Stimulated activated CD4-positive, alpha-beta T cell treated with anti-CD3 and anti-CD28 coated beads, Interleukin-1b, Interleukin-23, amount 100 ng/mL, for 1 hour (primary cell): ENCODE measurements at places on chromosomes 5 and 9.

DNA sequence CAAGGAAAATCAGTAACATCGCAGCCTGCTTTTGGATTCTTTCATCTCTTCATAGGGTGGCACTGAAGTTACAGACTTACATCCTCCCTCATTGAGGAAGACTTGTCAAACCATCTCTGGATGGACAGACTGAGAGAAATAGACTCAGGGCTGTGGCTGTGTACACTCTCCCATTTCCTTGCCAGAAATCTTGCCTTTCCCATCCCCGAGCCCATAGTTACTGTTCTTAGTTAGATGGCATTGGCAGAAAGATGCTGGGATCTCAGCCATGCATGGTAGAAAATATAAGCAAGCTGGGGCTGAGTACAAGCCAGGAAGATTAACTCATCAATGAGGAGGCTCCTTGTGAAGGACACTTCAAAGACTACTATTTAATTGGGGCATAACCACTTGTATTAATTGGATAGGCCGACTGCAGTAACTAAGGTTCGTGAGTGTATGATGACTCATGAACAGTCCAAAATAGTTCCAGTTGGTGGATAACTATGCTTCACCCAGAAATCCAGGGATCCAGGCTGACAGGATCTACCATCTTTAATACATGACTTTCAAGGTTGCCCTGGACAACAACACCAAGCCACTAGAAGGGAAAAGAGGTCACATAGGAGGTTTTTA, 137.9 kb downstream of the TMEM38B start:
- DNase-seq, result no peak

- DNase-seq, result no peak
Measured at GRCh38 chr9:27688954-27689353, 115.7 kb upstream of the C9orf72 start.

DNA sequence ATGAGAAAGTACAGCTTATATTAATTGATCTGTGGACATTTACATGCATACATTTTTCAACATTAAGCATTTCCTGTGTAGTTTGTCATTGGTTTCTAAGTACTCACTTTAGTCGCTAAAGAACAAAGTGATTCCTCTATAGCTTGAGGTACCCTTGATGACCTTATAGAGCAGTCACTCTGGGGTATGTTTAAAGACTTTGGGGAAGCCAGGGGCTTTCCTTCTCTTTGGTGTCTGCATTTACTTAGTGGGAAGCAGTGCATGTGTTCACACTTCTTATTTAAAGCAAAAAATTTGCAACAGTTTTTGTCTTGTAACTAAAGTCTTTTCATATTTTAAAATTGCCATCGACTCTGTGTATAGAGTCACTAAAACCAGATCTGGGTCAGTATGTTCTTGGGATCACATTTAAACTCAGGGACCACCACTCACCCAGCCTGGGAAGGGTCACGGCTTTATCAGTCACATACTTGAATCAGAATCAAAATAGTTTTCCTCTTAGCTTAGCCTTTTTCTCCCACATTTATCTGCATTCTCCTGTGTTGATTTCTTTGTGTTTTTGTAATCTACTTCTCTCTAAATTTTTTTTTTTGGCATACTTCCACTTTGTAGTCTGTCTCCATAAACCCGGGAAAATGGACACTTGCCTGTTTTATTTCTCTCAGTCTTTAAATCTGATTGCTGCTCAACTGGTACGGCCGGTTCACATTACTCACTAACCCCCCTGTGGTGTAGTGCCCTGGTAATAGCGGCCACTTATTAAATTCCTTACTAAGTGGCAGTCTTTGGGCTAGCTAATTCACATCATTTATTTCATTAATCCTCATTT, 143.9 kb upstream of the FBN2 start:
- DNase-seq, result no peak

- no peak for DNase-seq
Measured at GRCh38 chr5:142929587-142929986, 159.4 kb downstream of the ARHGAP26 start.

DNA sequence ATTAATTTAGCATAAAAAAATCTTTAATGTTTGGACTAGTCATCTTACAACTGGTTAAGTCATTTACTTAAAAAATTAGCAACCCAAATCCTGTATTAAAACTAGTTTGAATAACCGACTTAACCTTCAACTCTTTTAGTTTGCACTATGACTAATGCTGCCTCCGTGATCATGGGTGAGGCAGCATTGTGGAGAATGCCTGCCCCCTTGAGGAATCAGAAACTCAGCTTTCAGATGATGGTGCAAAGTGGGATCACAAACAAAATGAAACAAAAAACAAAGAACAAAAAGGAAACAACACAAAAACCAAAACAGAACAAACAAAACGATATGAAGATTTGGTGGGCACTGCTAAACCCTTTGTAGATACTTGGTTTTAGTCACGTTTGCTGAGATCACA, 127.0 kb upstream of the PALM2AKAP2 start:
- DNase-seq, result no peak
